Stimulated activated CD8-positive, alpha-beta memory T cell treated with anti-CD3 and anti-CD28 coated beads, Interleukin-15, amount 100 ng/mL, for 1 hour (primary cell): ENCODE measurements at places on chromosomes 2 and 18.

GRCh38 chr2:172484706-172485105, 57.3 kb downstream of the ITGA6 start:
- DNase-seq = no peak

GRCh38 chr18:75183524-75183923, 25.4 kb downstream of the PTGR3 start:
- no peak for DNase-seq

DNA sequence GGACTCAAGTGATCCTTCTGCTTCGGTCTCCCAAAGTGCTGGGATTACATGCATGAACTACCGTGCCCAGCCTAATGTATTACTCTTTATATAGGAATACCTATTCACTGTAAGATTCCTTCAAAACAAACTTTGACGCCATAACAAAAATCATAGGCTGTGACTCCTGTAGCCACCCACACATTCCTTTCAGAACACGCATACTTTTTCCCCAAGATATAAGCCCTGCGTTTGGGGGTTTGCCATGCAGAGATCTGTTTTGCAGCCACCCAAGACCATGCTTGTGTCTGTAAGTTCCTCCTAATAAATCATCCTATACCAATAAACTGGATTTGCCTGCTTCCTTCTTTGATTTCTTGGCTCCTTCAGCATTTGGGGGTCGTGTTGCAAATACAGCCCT, 46.0 kb upstream of the STON1 start:
- no peak for DNase-seq

GRCh38 chr2:23505218-23505983, 120.4 kb downstream of the KLHL29 start:
- no peak for DNase-seq

- DNase-seq = no peak
Observed at GRCh38 chr18:63336366-63337099, 17.0 kb upstream of the BCL2 start.

DNA sequence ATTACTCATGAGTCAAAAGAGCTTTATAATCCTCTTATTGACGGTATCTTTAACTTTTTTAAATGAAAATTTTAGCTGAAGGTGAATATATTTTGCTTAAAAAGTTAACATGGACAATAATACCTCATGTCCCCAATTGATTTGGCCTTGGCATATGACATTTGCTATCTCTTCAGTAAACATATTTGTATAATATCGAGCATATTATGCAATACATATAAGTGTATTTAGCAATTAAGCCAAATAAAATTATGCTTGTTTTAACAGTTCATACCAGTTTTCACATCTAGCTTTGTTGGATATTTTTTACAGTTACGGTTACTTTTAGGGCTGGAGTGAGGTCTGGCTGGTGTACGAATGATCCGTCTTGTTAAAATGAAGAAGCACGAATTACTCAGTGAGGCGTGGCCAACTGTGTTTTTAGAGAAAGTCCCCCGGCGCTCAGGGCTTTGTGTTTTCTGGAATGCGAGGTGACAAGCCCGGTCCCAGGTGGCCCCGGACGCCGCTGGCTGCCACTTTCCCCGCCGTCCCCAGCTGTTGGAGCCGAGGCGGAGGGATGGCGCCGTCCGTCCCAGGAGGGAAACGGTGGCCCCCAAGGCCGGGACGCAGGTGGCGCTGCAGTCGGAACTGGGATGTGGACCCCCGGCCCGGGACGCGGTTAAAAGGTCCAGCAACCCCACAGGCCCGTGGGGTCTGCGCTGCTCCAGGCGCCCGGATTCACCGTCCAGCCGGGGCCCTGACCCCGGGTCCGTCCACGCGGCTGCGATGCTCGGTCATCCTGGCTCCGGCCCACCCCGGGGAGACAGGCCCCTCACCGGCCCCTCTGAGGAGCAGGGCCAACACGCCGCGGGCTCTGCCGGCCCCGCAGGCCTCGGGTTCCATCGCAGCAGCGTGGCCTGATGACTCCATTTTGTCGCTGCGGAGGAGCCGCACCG, 41.3 kb downstream of the TMEM18 start:
- no peak for DNase-seq

DNA sequence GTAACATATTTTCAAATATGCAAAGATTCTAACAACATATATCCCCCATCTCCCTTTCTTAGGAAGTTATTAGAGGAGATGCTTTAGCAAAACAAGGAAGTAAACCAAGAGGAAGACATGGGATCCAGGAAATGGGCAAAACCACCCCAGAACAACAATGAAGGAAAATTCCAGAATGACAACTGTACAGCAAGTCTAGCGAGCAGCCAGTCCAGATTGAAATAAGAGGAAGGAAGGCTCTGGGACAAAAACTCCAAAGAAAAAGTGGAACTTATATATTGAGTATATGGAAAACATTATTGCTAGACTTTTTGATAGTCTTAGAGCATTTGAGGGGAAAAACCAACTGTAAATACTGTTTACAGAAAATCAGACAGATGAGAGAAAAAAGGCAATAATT, 2.9 kb upstream of the ARPC2 start:
- no peak for DNase-seq

- DNase-seq = no peak
Observed at GRCh38 chr18:44197832-44198611, 482.7 kb upstream of the SETBP1 start.

DNA sequence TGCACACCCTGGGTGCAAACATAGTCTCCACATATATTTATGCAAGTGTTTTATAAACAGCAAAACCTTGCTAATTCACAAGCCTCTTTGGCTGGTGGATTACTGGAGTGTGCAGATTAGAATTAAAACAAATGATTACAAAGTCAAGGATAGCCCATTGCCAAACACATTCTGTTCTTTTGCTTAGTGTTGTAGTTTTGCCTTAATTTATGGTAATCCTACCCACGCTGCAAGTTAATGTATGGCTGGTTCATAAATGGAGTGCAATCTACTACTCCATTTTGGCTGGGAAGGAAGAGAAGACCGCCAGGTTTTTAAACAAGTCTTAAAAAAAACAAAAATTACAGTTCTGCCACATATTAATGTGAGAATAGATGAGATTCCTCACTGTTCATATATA, 883.1 kb upstream of the KLHL29 start:
- no peak for DNase-seq

- no peak for DNase-seq
Observed at GRCh38 chr2:54881759-54882158, 158.3 kb downstream of the EML6 start.

GRCh38 chr2:69087912-69088240, 74.9 kb downstream of the ANTXR1 start:
- DNase-seq = no peak

DNA sequence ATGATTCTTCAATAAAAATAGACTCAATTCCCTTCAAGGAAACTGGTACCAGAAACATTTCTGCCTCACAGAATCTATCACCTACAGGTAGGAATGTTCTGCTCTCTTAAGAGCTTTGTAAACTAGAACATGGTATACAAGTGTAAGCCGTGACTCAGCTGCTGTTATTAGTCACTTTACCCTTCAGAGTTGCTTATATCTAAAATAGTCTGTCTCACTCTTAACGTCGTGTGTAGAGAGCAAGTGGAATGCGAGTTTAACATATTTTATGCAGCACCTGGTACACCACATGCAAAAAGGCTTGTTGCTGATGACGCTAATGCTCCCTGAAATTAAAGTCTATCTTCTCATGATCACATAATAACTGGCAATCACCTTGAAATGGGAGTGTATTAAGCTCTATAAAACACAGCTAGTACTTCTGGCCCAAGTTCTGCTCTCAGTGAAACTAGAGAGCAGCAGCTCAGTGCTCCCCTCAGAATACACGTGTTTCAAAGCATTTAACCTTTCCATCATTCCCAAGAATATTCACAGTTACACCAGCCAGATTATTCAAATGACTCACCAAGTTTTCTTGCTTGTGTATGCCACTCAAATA, 420.0 kb downstream of the ZEB2 start:
- DNase-seq = no peak

- DNase-seq = no peak
Observed at GRCh38 chr2:30464544-30465170, 17.6 kb downstream of the LCLAT1 start.

GRCh38 chr18:35571138-35571537, 10.4 kb upstream of the GALNT1 start:
- DNase-seq = no peak

DNA sequence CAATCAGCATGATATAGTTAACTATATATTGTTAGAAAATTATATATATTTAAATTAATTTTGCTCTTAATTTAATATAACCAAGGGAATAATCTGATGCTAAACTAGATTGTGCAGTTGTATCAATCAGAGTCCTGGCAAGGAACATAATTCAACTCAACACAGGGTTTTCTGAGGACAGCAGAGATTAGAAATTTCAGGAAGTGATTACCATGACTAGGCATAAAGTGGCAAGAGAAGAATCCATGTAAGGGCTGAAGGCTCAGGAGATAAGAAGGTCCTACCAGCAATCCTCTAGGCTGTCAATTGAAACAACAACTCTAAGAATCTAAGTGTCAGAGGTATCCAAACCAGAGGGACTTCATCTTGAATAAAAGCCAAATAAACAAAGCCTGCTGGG, 807.8 kb downstream of the DSC3 start:
- no peak for DNase-seq

DNA sequence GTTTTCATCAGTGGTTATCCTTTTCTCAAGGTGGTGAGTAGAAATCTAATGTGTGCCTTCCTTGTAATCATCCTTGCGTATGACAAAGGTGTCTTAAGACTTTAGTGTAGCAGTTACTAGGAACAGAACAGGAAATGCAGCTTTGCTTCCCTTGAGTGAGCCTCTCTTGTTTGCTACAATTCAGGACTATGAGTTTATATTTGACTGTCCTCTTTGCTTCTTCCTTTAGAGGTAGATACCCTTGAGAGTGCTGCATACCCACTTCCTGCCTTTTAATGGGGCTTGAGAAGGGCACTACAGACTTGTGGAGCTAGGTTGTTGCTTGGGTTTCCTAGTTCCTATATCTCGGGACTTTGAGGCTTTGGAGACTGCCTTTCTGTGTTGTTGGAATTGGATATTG, 3.8 kb downstream of the KCNJ13 start:
- DNase-seq = no peak

- no peak for DNase-seq
Observed at GRCh38 chr2:15691586-15692310, 100.1 kb downstream of the DDX1 start.

GRCh38 chr2:232339121-232340081, 39.1 kb upstream of the ALPP start:
- DNase-seq = no peak

DNA sequence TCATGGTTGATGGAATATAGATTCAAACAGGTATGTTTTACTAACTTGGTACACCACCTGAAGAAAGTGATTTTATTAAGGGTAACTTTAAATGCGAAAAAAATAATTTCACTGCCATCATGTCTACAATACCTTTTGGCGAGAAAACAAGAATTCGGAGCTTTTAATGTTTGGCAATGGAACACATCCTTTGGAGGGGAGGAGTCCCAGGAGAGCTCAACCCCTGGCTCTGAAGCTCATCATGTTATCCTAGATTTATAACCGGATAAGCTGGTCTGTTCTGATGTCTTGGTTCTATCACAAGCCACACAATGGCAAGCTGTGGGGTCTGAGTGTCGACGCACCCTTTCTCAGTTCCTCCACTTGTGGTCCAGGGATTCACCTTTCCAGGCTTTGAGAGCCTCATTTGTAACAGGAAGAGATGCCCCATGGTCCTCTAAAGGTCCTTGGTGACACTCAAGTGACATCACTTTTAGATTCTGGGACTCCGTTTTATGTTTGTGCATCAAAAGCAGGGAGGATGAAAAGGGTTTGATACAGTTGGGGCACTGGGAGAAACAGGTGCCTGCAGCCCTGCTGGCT, 172.7 kb downstream of the BCL2 start:
- no peak for DNase-seq

DNA sequence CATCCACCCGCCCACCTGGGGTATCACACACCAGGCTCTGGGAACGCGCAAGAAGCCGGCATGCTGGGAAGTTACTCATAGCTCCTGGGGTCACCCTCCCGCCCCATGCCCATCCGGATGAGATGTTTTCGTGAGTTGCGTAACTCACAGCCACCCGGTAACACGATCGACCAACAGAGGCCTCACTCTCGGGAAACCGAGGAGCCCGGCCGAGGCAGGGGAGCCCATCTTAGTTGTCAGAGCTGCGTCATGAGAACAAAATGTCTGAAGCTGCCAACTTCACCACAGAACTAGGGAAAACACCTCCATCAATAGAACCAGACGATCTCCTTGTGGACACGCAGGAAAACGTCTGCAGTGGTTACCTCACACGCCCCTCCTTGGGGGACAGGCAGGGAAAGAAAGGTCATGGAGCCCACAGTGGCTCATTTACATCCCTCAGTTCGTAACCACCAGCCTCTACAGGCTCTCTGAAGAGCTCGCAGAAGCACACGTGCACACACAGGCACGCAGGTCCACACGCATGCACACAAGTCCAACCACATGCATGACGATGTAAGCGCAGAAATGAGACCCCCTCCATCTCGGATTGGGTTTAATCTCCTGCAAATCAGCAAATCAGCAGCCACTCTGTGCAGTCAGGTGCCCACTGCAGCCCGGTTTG, 26.2 kb downstream of the ADI1 start:
- no peak for DNase-seq

- DNase-seq = no peak
Observed at GRCh38 chr2:72097276-72097675, 50.4 kb downstream of the CYP26B1 start.

GRCh38 chr2:217642944-217643343, 359.9 kb downstream of the TNS1 start:
- no peak for DNase-seq

DNA sequence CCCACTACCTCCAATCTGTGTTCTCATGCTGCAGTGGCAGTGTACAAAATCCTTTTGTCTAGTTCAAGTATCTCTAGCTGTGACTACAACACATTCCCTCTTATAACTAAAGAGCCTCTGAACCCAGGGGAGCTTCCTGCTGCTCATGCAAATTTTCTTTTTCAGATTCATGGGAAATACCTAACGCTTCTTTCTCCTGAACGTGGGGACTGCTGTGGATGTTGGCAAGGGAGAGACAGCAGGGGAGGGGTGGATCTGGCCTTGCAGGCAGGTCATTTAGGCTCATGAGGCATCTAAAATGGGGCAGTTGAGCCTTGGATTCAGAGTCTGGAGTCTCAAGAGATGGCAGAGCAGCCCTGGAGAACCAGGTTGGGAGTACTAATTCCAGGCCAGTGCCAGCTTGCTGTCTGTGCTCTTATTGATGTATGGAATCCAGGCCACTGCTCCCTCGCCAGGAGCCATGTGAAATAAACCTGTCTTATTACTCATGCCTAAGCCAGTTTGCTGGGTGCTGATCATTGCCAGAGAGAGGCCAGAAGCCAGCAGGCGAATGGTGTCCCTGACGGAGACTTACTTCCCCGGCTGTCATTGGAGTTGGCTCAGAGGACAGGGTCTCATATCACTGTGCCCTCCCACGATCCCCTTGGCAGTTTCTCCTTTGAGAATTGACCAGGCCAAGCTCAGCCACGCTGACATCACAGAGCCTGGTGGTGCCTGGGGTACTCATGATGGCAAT, 29.2 kb upstream of the TNP1 start:
- DNase-seq = no peak

GRCh38 chr18:79798999-79799370, 1.2 kb downstream of the KCNG2 start:
- no peak for DNase-seq

- no peak for DNase-seq
Observed at GRCh38 chr2:38498045-38498481, 104.7 kb downstream of the HNRNPLL start.
